ENCODE measurements at places on chromosomes 3 and 15. TPM values are rescaled to one million over a fixed set of nuclear protein-coding genes. Genes with fewer than 3 reads are reported as not detected.

Gene KBTBD12
- not detected for polyA plus RNA-seq

Gene GOLGA6A
- polyA plus RNA-seq: not detected

- DNase-seq: no peak
These were observed 175.3 kb downstream of the UACA start for GRCh38 chr15:70587896-70588567.

Gene FAM3D
- not detected for polyA plus RNA-seq

DNA sequence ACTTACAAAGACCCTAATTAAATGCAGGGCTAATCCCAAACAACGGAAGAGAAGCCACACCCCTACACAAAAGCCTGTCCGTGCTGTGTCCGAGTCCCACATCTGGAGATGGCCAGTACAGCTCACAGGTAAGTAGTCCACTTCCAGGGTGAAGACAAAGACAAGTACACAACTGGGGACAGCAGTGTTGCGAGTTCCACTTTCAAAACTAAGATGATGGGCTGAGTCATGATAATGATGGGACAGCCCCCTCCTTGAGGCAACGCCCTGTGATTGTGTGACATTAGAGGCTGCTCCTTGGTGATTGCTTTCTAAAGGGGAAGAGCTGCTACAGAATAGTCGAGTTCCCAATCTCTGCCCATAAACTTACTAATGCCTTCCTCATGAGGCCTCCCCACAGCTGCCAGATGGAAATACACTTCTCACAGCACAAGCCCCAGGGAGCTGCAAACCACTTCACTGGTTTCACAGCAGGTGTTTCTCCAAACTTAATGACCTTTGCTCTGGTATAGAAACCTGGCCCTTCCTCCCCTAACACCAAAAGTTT, 27.6 kb downstream of the RFT1 start:
- no peak for DNase-seq

DNA sequence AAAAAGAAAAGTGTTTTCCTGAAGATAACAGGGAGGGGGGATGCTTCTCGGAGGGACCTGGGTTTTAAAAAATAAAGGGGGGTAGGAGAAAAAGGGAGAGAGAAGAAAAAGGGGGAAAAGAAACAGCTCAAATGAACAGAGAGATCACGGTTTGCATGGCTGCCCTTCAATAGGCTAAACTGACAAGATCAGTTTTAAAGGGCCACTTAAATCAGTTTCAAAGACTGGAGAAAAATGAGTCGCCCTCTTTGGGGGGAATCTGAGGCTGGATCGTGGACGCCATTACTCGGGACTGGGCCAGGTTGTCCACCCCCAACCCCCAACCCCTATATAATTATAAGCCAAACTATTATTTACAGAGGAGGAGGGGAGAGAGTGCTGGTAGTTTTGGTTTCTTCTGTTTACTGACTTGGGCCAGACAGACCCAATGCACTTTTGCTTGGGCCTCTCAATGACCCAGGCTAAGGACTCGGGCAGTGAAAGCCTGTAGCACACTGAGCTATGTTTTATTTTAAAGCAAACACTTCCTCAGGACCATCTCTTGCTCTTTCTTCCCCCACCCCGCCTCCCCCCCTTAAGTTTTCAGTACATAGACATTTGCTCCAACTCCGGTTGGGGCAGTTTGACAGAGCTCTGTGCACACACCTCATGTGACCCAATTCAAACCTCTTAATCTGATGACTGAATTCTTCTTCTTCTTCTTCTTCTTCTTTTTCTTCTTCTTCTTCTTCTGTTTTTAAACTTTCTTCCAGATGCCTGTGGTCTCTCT, 6.3 kb downstream of the NR2F2 start:
- DNase-seq: no peak

Gene RARRES1
- polyA plus RNA-seq: 4.5 TPM
